ENCODE measurements at places on chromosomes 4 and X.
A peak's percentile ranks its signal among the peaks of the same experiment; 100 is the strongest.

- no peak for DNase-seq
Measured at GRCh38 chrX:117096528-117096927, 633.8 kb upstream of the CT83 start.

- DNase-seq = peak; percentile 54
Measured at GRCh38 chr4:76058888-76059426, 15.6 kb upstream of the ART3 start.

DNA sequence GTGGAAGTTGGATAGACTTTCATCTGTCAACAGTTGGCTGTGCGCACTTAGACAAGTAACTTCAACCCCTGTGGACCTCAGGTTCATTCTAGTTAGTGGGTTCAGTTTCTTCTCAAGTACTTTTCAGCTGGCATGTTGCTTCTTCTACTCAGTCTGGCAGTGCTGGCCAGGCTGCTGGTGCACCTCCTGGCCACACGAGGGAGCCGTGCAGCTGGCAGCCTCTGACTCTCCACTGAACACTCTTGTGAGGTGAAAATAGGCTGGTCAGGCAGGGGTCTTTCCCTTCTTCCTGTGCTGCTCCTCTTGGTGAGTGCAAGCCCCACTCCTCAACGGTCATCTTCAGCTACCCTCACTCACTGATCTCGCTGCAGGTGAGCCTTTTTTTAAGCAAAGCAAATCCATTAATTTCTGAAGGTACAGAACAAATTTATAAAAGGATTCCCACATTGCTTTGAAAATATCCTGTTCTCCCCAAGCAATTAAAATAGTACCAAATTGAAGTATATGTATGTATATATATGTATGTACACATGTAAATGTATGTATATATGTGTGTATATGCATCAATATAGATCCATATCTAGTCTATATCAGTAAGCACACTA is 30.6 kb downstream of the LONRF3 start:
- DNase-seq = peak; percentile 44

DNA sequence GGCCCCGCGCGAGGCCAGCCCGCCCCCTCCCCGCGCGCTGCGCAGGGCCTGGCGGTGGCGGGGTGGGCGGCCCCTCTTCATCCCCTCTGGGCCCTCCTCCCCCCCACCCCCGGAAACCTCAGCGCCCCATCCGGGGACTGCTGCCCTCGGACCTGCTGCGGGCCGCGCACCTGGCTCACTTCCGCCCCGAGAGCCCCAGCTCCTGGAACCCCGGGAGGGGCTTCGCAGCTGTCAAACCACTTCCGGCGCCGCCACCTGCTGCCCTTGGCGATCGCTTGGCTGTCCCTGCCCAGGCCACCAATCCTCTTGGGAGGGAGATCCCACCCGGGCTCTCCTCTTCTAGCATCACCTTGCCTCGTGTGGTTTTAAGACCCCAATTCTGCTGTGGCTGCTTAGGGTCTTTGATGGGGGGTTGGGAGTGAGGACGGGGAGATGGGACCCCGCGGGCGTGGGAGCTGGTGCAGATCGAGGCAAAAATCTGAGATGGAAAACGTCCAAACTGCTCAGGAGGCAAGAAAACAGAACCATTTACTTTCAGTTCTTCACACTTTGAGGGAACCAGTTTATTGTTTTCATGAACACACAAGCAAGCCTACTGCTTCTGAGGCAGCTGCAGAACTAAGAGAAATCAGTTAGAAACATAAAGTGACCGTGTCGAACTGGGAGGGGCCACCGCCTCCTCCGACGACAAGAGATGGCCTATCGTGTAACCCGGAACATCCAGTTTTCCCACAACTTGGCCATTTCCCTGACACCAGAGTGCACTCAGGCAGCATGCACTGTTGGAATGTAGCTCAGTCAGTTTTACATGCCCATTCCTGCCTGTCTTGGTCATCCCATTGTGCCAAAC is 754 bp downstream of the MTMR1 start:
- DNase-seq = peak; percentile 76

GRCh38 chrX:30150196-30150895 is 65.0 kb upstream of the MAGEB2 start:
- DNase-seq = no peak

GRCh38 chrX:47156611-47157520 is 11.8 kb downstream of the RBM10 start:
- DNase-seq = peak; percentile 17

- peak; percentile 51 for DNase-seq
Measured at GRCh38 chr4:73869130-73870055, at the start of gene CXCL1. TSS of gene CXCL1 (plus strand) at chr4:73869393. CDS start at chr4:73869471, 78 bp downstream.

DNA sequence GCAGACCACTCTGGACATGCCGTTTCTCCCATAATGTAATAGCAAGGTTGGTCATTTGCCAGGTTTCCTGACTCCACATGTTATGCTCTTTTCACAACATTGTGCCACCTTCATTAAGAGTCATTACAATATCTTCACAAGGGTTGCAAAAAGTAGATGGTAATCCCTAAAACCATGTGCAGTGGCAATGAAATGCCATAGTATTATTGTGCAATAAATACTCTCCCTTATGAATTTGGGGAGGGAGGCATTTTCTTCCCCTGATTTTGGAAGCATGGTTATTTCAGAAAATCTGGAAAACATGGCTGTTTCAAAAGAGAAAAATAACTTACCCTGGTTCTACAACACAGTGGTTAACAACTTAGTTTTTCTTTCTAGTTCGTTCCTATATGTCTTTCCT is 75.1 kb downstream of the BLTP1 start:
- DNase-seq = no peak

- DNase-seq = no peak
Measured at GRCh38 chrX:48531358-48531959, 8.1 kb upstream of the TBC1D25 start.

- no peak for DNase-seq
Measured at GRCh38 chrX:24946369-24946768, 69.4 kb downstream of the ARX start.

DNA sequence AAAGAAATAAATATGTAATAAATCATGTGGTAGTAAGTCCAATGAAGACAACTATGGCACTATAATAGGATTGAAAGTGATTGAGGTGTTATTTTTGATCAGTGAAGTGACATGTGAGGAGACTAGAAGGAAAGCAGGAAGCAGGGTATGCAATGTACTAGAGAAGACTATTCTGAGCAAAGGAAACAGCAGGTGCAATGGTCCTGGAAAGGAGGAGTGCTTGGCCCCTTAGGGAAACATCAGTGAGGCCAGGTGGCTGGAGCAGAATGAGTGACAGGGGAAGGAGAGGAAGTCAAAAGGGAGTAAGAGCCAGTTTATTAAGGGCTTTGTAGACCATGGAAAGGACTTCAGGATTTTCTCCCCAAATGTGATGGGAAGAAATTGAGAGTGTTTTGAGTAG is 207.6 kb upstream of the HCCS start:
- no peak for DNase-seq

GRCh38 chrX:17736478-17736855 is 826 bp upstream of the SCML1 start:
- no peak for DNase-seq

GRCh38 chr4:67550857-67551256 is 5.6 kb upstream of the CENPC start:
- no peak for DNase-seq

DNA sequence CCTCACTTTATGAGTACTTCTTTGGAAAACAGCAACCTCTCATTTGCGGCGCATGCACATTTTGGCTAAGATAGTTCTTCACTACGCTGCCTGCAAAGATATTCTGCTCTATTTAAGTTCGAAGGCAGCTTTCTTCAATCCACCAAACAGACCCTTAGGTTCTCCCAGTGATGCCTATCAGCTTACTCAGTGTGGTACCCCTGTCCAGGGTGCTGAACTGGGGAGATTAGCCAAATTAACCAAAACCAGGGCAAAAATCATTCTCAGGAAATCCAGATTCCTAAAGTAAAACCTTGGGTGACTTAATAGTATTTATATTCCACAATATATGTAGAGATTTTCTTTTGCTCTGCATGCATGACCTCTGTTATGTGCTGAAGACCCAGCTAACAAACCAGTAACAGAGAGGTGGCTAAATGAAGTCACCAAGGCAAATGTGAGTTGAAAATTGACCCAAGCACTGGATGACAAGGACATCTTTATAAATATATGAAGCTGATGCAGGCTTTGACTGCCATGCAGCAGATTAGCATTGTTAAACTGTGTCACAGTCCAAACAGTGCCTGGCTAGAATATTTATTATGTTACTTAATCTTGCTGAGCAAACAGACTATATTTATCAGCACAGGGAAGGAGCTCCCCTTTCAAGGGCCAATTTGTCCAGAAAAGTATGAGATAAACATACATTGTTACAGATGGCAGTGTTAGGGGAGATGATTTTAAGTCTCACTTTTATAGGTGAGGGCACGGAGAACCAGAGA is 418.2 kb downstream of the STIM2 start:
- peak; percentile 13 for DNase-seq

DNA sequence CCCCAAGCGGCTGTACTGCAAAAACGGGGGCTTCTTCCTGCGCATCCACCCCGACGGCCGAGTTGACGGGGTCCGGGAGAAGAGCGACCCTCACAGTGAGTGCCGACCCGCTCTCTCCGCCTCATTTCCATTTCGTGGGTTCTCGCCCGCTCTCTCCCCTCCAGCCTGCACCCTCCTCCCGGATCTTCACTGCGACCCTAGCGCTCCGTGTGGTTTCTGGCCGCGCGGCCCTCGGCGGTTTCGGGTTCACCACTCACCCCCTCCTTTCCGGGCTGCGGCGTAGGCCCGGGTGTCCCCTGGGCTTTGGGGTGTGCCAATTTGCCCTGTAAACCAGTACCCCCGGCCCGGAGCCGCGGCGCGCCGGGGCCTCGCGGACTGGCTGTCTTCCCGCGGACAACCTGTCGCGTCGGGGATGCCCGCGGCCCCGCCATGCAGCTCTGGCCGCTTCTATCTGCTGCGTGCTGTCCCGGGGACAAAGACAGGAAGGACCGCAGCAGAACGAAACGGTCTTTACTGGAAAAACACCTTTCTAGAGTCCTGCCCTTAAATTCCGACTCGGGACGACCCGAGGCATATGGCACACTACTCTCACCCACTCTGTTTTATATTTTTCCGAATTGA is 737 bp downstream of the FGF2 start:
- peak; percentile 54 for DNase-seq

DNA sequence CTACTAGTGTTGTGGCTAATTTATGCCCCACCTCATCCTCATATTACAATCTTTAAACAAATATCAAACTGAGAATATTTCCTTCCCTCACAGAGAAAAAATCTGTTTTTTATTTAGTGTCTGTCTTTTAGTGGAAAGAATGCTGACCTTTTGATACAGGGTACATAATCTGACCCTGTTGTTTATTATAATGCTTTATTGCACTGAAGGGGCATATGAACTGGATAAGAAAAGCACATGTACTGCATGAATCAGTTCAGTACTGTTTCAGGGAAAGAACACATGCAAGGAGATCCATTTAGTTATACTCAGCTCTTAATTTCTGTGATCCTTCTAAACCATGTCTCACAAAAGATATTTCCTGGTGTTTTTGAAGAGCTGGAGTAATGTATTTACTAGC is 15.5 kb upstream of the DYNLT3 start:
- no peak for DNase-seq

DNA sequence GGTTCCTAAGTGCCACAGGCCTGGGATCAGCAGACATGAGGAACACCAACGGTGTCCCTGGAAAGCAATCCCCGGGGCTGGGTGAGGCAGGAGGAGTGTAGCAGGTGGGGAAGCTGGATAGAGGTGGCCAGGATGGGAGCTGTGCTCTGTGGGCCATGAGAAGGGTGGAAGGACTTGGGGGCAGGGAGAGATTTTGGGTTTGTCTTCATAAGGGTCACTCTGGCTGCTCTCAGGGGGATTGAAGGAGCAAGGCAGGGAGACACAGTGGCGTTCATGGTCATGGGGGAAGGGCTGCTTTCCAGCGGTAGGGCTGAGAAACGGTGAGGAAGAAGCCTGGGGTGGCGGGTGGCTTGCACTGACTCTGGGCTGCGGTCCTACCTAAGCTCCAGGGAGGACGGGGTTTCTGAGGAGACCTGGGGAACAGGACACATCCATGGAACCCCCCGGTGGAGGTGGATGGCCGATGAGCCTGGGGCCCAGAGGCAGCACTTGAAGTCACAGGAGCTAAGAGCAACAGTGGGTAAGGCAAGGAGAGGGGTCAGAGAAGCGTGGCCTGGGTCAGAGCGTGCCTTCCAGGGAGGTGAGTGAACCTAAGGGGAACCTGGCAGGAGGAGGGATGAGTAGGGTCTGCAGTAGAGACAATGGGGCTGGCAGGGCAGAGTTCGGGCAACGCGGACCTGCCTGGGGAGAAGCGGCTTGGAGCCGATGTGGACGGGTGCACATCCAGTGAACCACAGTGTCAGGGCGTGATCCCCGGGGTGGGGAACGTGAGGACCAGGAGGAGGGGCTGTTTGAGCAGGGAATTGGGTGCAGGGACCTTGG is 12.4 kb upstream of the CTBP1 start:
- no peak for DNase-seq

DNA sequence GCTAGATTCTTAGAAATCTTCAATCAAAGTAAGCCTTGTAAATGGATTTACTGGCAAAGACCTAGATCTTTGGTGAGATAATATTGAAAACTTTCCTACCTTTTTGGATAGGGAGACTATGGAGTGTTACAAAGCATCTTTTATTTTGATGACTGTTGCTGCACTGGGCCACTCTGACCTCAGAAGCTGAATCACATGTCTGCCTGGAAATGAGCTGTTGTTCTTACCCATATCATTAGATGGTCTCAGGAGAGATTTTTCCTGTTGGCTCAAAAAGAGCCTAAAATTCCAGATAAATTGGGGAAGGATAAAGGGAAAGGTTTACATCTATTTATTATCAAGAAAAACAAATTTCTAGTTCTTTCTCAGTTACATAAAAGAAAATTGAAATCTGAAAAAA is 127.5 kb upstream of the BMP3 start:
- DNase-seq = no peak

GRCh38 chr4:100420571-100420970 is 97.3 kb downstream of the EMCN start:
- no peak for DNase-seq

All from common myeloid progenitor, CD34-positive (primary cell).